Tibial nerve (tissue), 4 donors: ENCODE measurements at places on chromosomes 6 and 20.

GRCh38 chr6:16654701-16655100 lies 106.6 kb downstream of the ATXN1 start:
- no peaks in the 10 kb centered on the region for H3K36me3 ChIP-seq
- no peak for DNase-seq
- H3K27ac ChIP-seq: no peak overlapping the region
- H3K4me1 ChIP-seq: no peaks in the 10 kb centered on the region

- H3K27me3 ChIP-seq: no peaks in the 10 kb centered on the region
- no peak overlapping the region for H3K27ac ChIP-seq
- peaks cover 2% of the 10 kb centered on the region for H3K4me1 ChIP-seq
Measured at GRCh38 chr20:63567386-63568169, 6.5 kb downstream of the HELZ2 start.

GRCh38 chr20:15252304-15252703 lies 914.9 kb upstream of the FLRT3 start:
- DNase-seq: no peak
- no peak overlapping the region for H3K4me3 ChIP-seq
- H3K36me3 ChIP-seq: no peaks in the 10 kb centered on the region
- no peaks in the 10 kb centered on the region for H3K4me1 ChIP-seq

DNA sequence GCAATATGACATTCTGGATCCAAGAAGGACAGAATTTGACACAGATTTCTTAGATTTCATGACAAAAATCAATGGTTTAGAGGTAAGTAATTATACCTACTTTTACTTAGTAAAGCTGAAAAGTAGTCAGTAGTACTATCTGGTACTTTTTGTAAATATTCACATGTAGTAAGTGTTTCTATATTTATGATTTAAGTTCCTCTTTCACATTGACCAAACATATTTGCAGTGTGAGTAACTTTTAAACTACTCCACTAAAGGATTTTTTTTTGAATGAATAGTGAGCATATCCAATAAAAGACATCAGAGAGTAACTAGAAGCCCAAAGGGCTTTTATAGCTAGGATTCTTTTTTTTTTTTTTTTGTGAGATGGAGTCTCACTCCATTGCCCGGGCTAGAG lies 60.8 kb downstream of the DNAH8 start:
- no peak overlapping the region for H3K4me3 ChIP-seq
- no peaks in the 10 kb centered on the region for H3K27me3 ChIP-seq
- H3K27ac ChIP-seq: no peak overlapping the region
- no peak for DNase-seq
- H3K36me3 ChIP-seq: no peaks in the 10 kb centered on the region

GRCh38 chr20:21397341-21398108 lies at the start of gene NKX2-4:
Gene NKX2-4 (minus strand): TSS chr20:21397526. CDS start chr20:21397399, 127 bp downstream.
- peaks cover 25% of the 10 kb centered on the region for H3K4me1 ChIP-seq
- no peaks in the 10 kb centered on the region for H3K36me3 ChIP-seq
- H3K27ac ChIP-seq: no peak within 1 kb of the TSS
- peaks cover 4% of the 10 kb centered on the region for H3K27me3 ChIP-seq
- DNase-seq: no peak
- no peak within 1 kb of the TSS for H3K4me3 ChIP-seq

GRCh38 chr6:110554966-110555460 lies 78.6 kb upstream of the SLC22A16 start:
- no peaks in the 10 kb centered on the region for H3K36me3 ChIP-seq
- no peaks in the 10 kb centered on the region for H3K27me3 ChIP-seq
- H3K4me3 ChIP-seq: no peak overlapping the region
- H3K4me1 ChIP-seq: peaks cover 7% of the 10 kb centered on the region
- peak; percentile 63 for DNase-seq
- peak overlapping the region; percentile 68 for H3K27ac ChIP-seq

- no peak overlapping the region for H3K4me3 ChIP-seq
- DNase-seq: no peak
- H3K4me1 ChIP-seq: no peaks in the 10 kb centered on the region
- H3K27ac ChIP-seq: no peak overlapping the region
- no peaks in the 10 kb centered on the region for H3K36me3 ChIP-seq
Measured at GRCh38 chr6:18110162-18110561, 12.3 kb downstream of the NHLRC1 start.

- no peak for DNase-seq
- H3K27ac ChIP-seq: no peak overlapping the region
- H3K4me1 ChIP-seq: no peaks in the 10 kb centered on the region
- H3K36me3 ChIP-seq: no peaks in the 10 kb centered on the region
Measured at GRCh38 chr20:48201885-48202284, 416.6 kb upstream of the SULF2 start.

DNA sequence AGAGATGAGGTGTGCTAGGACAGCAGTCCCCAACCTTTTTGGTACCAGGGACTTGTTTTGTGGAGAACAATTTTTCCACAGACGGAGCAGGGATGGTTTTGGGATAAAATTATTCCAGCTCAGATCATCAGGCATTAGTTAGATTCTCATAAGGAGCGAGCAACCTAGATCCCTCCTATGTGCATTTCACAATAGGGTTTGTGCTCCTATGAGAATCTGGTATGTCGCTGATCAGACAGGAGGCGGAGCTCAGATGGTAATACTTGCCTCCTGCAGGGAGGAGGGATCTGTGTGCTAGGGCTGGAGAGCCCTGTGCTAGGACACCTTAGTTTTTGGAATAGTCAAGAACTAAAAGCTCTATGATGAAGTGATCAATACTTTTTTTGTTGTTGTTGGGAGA lies 2.5 kb downstream of the SMIM13 start:
- H3K4me3 ChIP-seq: no peak overlapping the region
- H3K36me3 ChIP-seq: no peaks in the 10 kb centered on the region
- no peaks in the 10 kb centered on the region for H3K27me3 ChIP-seq
- no peak for DNase-seq
- no peaks in the 10 kb centered on the region for H3K4me1 ChIP-seq
- no peak overlapping the region for H3K27ac ChIP-seq

DNA sequence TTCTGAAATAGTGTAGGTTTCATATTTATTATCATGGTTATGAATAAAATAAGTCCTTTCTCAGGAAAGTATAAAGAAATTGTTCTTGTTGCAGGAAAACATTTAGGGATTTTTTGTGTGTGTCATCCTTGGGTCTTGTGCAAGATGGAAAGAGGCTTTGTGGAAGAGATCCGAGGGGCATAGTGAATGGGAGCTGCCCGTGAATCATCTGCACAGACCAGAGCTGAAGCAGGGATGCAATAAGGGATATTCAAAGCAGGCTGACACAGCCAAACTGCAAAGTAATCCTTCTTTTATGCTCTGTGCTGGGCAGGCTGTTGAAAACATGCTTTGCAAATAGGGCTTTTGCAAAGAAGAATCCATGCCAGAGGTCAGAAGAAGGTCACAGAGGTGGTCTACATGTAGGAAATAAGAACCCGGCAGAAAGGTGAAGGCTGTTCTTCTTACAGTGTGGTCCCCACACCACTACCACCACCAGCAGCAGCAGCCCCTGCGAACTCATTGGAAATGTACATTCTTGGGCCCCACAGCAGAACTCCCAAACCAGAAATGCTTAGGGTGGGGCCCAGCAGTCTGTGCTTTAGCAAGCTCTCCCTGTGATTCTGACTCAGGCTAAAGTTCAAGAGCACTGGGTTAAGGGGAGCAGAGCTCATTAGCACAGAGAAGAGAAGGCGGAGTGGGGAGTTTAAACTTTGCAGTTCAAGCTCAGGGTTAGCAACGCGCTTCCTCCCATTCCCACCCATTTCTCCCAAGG lies 237.6 kb downstream of the QKI start:
- DNase-seq: no peak
- H3K4me1 ChIP-seq: no peaks in the 10 kb centered on the region
- H3K27ac ChIP-seq: peak overlapping the region; percentile 49
- H3K4me3 ChIP-seq: no peak overlapping the region
- no peaks in the 10 kb centered on the region for H3K36me3 ChIP-seq

DNA sequence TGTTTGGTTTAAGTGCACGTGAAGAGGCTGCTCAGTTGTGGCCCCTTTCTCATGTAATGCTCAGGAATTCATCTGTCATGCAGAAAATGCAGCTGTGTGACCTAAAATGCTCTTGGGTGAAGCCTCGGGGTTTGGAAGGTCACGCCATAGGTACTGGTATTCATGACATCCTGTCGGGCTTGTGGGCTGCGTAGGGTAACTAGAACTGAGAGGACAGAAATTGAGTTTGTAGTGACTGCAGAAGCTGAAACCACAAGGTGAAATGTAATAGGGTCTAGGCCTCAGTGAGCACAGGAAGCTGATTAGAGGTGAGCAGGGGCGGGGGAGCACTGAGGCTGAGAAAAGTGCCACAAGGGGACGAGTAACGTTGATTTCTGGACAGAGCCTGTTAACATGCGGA lies 128.8 kb downstream of the SOBP start:
- H3K27ac ChIP-seq: no peak overlapping the region
- no peak for DNase-seq
- H3K36me3 ChIP-seq: no peaks in the 10 kb centered on the region
- H3K4me3 ChIP-seq: no peak overlapping the region

DNA sequence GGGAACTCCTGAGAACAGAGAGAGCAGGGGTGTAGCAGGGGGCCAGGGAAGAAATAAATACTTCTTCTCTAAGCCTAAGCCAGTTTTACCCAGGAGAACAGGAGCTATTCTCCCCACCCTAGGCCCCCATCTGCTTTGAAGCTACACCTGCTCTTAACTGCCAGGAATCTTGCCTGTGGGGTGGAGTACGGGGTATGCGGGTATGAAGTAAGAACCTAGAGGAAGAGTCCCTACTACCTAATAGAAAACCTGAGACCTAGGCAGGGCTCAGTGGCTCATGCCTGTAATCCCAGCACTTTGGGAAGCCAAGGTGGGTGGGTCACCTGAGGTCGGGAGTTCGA lies 1.5 kb downstream of the SLC29A1 start:
- DNase-seq: no peak
- no peak overlapping the region for H3K27ac ChIP-seq
- peaks cover 7% of the 10 kb centered on the region for H3K36me3 ChIP-seq
- no peaks in the 10 kb centered on the region for H3K27me3 ChIP-seq
- no peak overlapping the region for H3K4me3 ChIP-seq
- H3K4me1 ChIP-seq: peaks cover 55% of the 10 kb centered on the region
